CD8-positive, alpha-beta memory T cell (primary cell): ENCODE measurements at places on chromosomes 11 and 22. TPM values are rescaled to one million over a fixed set of nuclear protein-coding genes. Genes with fewer than 3 reads are reported as not detected.
A peak's percentile ranks its signal among the peaks of the same experiment; 100 is the strongest.

DNA sequence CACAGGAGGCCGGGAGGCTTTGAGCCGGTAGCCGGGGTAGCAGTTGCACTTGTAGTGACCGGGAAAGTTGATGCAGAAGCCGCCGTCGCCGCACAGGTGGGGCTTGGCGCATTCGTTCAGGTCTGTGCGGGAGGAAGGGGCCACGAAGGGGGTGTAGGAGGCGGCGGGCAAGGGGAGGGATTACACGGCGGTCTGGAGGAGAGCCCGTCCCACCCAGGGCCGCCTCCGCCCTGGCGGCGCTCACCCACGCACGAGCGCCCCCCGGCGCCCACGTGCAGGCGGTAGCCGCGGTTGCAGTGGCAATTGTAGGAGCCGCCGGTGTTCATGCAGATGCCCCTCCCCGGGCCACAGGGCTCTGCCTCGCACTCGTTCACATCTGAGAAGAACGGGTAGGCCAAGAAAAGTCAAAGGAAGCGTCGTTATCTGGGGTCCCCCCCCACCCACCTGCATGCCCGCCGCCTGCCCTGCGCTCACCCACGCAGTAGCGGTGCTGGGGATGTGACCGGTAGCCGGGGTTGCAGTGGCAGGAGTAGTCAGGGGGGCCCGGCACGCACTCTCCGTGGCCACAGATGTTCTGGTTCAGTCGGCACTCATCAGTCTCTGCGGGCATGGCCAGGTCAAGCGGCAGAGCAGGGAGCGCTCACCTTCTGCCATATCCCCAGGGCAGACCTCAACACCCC is 10.6 kb downstream of the LTBP3 start:
- peak; percentile 50 for DNase-seq

- no peak for DNase-seq
These were observed 21.4 kb downstream of the CD44 start for GRCh38 chr11:35160246-35160824.

- DNase-seq = no peak
These were observed 12.5 kb upstream of the POU2AF1 start for GRCh38 chr11:111391328-111392124.

- no peak for DNase-seq
These were observed 1099.2 kb downstream of the LRRC4C start for GRCh38 chr11:40360206-40360798.

GRCh38 chr11:47731475-47731874 is 16.3 kb upstream of the AGBL2 start:
- no peak for DNase-seq

DNA sequence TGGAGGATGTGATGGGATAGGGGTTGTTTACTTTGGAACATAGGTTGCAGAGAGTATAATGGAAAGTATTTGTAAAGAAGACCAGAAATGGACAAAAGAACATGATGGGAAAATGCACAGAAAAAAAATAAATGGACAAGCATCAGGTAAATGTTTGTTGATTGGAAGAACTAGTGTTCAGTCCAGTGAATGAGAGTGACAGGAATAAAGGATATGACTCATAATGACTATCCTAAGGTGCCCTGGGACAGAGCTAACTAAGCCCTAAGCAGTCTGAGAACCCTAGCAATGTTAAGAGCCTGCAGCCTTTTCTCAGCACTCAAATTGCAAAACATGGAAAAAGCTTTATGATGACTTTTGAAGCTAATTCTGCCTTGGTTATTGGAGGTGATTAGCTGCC is 732.8 kb upstream of the ANO5 start:
- no peak for DNase-seq

DNA sequence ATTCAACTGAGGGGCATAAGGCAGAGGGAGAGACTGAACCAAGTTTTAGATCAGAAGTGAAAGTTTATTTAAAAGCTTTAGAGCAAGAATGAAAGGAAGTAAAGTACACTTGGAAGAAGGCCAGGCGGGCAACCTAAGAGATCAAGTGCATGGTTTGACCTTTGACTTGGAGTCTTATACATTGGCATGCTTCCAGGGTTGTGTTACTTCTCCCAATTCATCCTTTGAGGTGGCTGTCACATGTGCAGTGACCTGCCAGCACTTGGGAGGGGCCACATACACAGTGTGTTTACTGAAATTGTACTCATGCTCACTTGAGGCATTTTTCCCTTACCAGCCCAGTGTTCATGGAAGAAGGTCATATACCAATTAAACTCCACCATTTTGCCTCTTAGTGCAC is 30.4 kb downstream of the CYP2R1 start:
- no peak for DNase-seq

- DNase-seq = no peak
These were observed 71.5 kb upstream of the RTL6 start for GRCh38 chr22:44569561-44569991.

DNA sequence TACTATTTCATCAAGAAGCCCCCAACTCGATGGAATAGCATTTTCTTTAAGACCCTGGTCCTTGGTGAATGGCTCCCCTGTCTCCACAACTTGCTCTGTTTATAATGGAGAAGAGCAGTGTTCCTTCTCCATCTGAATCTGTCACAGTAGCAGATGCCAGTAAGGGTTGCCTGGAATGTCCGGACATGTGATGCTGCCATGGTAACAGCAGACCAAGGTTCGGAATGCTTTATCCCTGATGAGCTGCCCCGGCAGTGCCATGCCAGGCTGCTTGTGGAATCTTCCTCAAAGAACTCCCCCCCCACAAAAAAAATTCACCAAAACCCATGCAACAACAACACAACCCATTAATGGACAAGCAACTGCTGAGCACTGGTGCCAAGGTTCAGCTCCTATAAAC is 72.5 kb downstream of the KCNC1 start:
- DNase-seq = no peak

- no peak for DNase-seq
These were observed 14.9 kb upstream of the MUC2 start for GRCh38 chr11:1059759-1060158.

GRCh38 chr22:35174401-35175038 is 82.8 kb upstream of the HMGXB4 start:
- no peak for DNase-seq

DNA sequence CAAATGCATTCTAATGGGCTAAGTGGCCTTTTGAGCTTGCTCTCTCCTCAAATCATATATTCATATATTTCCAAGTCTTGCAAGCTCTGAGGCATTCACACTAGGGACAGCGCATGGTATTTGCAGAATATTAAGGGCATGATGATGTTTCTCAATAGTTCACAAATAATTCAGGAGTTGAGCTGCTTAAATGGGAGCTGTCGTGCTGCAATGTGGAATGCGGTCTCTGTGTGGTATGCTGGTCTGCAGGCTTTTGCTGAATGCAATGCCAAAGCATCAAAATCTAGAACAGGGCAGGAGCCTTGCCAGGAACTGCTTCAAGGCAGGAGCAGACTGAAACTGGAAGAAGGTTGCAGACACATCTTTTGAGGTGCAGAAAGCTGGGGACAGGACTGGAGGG is 1060.0 kb downstream of the TBC1D22A start:
- no peak for DNase-seq

- DNase-seq = no peak
These were observed 93.5 kb upstream of the TIMP3 start for GRCh38 chr22:32707971-32708370.

- DNase-seq = no peak
These were observed 431 bp downstream of the KMT2A start for GRCh38 chr11:118436639-118437207.

DNA sequence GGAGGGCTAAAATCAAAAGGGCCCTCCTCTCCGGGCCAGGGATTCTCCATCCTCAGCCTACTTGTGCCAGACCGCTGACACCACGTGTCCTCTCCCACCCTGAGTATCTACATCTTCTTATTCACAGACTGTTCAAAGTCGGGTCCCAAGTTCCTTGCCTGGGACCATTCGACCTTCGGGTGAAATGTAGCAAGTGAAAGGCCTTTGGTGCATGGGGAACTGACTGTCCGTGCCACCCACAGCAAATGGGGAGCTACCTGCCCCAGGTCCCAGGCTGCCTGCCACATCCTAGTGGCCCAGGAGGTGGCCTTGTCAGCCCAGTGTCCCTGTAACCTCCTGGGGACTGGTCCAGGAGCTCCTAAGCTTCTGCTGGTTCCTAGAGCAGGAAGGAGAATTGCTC is 67.3 kb downstream of the RTL6 start:
- DNase-seq = peak; percentile 35

DNA sequence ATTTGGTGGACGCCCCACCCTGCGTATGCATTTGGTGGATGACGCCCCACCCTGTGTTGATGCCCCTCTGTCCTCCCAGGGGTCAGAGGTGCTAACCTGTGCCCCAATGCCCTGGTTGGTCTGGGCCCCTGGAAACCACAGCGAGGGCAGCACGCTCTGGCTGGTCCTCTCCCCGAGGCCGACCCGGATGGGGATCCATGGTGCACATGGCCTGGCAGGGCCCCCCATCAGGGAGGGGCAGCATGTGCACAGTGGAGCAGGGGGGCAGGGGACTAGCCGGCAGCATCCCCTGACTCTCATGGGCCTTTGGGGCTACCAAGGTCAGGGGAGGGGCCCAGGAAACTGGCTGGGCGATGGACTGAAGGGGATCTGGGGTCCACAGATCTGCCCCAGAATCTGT is 7.6 kb upstream of the MUC5AC start:
- no peak for DNase-seq

DNA sequence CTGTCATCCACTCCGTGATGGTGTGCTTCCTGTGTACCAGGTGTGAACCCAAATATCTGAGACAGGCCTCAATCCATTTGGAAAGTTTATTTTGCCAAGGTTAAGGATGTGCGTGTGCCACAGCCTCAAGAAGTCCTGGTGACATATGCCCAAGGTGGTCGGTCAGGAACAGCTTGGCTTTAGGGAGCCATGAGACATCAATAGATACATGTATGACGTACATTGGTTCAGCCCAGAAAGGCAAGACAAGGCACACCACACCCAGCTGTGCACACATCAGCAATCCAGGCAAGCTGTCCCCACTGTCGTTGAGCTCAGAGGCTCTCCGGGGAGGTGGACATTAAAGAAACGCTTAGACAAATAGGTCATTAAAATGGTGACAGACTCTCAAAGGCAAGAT is 56.8 kb upstream of the SHANK2 start:
- DNase-seq = no peak

GRCh38 chr22:37896181-37896592 is 9.9 kb upstream of the MICALL1 start:
- DNase-seq = peak; percentile 55

DNA sequence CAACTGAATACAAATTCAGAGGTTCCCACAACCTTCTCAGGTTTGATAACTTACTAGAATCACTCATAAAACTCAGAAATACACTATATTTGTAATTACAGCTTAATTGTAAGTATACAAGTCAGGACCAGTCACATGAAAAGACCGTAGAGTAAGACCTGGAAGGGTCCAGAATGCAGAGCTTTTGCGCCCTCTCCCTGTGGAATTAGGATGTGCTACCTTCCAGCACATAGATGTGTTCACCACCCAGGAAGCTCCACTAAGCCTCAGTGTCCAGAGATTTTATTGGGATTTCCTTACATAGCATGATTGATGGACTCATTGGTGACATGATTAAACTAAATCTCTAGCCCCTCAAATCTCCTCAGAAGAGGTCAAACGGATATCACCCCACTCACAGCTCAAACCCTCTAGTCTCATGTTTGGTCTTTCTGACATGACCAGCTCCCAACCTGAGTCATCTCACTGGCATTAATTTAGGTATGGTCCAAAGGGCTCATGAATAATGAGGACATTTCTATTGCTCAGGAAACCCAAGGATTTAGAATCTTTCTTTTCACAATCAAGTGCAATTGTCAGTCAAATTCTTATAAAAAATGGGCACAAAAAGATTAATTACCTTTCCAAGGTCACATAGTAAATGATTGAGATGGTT is 77.2 kb upstream of the UBASH3B start:
- no peak for DNase-seq

- DNase-seq = peak; percentile 2
These were observed 804 bp downstream of the APIP start for GRCh38 chr11:34915136-34916014.

DNA sequence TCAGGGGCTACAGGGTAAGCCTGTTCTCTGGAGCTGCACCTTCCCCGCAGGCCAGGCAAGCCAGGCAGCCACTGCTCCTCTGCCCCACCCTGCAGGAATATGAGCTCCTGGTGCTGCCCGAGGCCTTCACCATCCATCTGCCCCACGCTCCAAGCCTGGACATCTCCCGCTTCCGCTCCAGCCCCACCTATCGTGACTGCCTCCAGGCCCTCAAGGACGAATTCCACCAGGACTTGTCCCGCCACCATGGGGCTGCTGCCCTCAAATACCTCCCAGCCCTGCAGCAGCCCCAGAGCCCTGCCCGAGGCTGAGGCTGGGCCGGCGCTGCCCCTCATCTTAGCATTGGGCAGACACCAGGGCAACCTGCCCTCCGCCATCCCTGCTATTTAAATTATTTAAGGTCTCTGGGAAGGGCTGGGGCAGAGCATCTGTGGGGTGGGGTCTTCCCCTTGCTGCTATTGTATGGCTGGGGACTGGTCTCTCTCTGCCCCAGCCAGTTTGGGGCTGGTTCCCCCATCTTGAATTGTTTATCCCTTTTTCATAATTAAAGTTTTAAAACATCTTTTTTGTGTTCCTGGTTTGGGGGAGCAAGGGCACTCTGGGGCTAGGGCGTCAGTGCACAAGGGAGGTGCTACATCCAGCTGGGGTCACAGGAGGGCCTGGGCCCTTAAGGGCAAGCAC is 6.2 kb downstream of the LARGE2 start:
- DNase-seq = no peak

DNA sequence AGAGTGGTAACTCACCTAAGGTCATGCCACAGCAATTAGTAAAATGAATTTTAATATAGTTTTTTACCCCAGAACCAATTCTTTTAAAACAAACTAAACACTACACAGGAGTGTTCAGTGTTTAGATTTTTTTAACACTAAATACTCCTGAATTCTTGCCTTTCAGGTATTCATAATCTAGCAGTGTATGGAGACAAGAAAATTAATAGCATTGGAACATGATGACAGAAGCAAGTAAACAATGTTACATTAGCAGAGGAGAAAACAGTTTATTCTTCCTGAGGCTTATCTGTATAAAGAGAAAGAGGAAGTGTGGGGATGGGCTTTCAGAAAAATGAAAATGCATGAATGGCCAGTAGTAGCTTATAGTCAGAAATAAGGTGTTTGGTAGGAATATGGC is 222.1 kb upstream of the FAT3 start:
- no peak for DNase-seq

DNA sequence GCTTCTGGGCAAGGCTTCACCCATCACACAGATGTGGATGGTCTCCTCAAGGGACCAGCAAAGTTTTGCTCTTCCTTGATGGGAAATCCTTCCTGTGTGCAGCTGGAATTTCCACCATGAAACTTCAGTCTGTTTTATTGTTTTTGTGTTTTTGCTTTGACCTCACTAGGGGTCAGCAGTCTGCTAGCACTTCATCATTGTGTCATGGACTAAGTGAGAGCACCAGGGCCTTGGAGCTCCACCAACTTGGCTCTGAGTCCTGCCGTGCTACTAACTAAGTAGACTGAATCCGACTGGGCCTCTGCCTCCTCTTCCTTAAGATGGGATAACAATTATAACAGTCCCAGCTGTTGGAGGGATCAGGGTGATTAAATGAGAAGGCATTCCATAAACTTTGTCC is 305.8 kb upstream of the NCAM1 start:
- DNase-seq = no peak

Gene C22orf42
- total RNA-seq = not detected

Gene KRTAP5-10
- total RNA-seq = not detected

Gene POU2AF1
- 2.3 TPM for total RNA-seq

Gene SRSF8
- 82.8 TPM for total RNA-seq

Gene SCUBE1
- total RNA-seq = 0.07 TPM

Gene NXPE2
- total RNA-seq = not detected

Gene TMEM86A
- 1.3 TPM for total RNA-seq

Gene TRIM21
- total RNA-seq = 22.8 TPM

Gene PHETA2
- total RNA-seq = 3.1 TPM

Gene OR51E2
- not detected for total RNA-seq

Gene P4HA3
- not detected for total RNA-seq

Gene ARVCF
- 1.4 TPM for total RNA-seq

Gene FBLN1
- not detected for total RNA-seq

Gene ACR
- not detected for total RNA-seq
